Large intestine (tissue), 12 donors: ENCODE measurements at places on chromosomes 2 and 18. TPM values are rescaled to one million over a fixed set of nuclear protein-coding genes. Genes with fewer than 3 reads are reported as not detected.

BUB1 gene
- polyA plus RNA-seq: 17.8 TPM

CFAP65 gene
- 3.4 TPM for polyA plus RNA-seq

HRH4 gene
- polyA plus RNA-seq: 0.19 TPM

SLC40A1 gene
- 304 TPM for polyA plus RNA-seq

DNA sequence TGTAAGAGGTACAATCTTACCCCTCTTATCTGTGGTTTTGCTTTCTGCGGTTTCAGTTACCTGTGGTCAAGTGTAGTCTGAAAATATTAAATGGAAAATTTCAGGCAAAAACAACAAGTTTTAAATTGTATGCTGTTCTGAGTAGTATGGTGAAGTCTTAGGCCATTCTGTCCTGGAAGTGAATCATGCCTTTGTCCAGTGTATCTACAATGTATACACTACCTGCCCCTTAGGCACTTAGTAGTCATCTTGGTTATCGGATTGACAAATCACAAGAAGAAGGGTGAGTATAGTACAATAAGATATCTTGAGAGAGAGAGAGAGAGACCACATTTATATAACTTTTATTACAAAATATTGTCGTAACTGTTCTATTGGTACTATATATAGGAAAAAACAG is 43.5 kb downstream of the RAB3GAP1 start:
- DNase-seq: no peak

- DNase-seq: no peak
Observed at GRCh38 chr2:218293715-218294429, 1.6 kb upstream of the TMBIM1 start.

DNA sequence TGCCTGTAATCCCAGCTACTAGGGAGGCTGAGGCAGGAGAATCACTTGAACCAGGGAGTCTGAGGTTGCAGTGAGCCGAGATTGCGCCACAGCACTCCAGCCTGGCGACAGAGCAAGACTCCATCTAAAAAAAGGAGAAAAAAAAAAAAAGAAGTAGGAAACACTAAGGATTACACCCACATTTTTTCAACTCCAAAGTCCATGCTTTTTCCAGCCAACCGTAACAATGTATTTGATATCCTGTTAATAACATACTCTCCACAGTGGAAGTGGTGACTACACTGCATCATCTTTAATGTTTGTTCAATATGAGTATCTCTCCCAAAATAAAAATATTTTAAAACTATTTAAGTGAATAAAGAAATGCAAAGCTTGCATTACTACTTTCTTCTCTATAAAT is 481.6 kb upstream of the ACVR2A start:
- peak; percentile 19 for DNase-seq

- DNase-seq: peak; percentile 58
Observed at GRCh38 chr2:68908392-68908970, 37.3 kb upstream of the BMP10 start.
